GM18507 (cell line): ENCODE measurements at places on chromosomes 7 and 10.

GRCh38 chr10:23522345-23522744 is 83.5 kb downstream of the OTUD1 start:
- DNase-seq: no peak

GRCh38 chr7:33796538-33796937 is 108.8 kb upstream of the BMPER start:
- no peak for DNase-seq

GRCh38 chr7:27697861-27698430 is 35.3 kb upstream of the HIBADH start:
- DNase-seq: no peak

DNA sequence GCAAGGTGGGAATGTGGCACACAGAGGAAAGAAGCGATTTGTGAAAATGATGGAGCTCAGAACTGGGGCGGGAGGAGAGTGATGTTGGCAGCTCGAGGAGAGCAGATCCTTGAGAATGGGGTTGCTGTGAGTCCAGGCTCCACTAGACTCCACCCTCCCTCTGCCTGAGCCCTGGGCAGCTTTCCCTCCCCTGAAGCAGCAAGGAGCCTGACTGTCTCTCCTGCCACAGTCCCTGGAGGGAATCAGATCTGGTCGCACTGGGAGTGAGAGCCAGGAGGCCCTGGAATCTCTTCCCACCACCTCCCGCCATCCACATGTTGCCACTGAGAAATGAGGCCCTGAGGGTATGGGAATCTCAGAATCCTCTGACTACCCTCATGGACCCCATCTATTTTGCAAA is 362.7 kb downstream of the PLXNA4 start:
- no peak for DNase-seq

GRCh38 chr10:24255881-24256311 is 47.0 kb downstream of the KIAA1217 start:
- no peak for DNase-seq

GRCh38 chr10:71494476-71494875 is 97.8 kb downstream of the CDH23 start:
- DNase-seq: no peak

- DNase-seq: no peak
Observed at GRCh38 chr10:81655986-81656385, 219.0 kb upstream of the NRG3 start.

DNA sequence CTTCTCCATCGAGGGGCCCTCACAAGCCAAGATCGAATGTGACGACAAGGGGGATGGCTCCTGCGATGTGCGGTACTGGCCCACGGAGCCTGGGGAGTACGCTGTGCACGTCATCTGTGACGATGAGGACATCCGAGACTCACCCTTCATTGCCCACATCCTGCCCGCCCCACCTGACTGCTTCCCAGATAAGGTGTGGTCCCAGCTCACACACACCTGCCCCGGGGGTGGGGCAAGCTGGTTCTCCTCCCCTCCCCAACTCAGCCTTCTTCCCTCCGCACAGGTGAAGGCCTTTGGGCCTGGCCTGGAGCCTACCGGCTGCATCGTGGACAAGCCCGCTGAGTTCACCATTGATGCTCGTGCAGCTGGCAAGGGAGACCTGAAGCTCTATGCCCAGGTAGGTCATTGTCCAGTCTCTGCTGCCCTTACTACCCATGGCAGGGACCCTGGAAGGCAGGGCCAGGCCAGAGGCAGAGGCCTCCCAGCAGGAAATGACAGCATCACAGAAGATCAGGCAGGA is 11.0 kb downstream of the FLNC start:
- DNase-seq: no peak

GRCh38 chr7:8214244-8214824 is 47.6 kb downstream of the ICA1 start:
- no peak for DNase-seq

- DNase-seq: no peak
Observed at GRCh38 chr10:70597856-70598815, 4.4 kb downstream of the PRF1 start.

- DNase-seq: peak; percentile 2
Observed at GRCh38 chr7:112869111-112869774, 79.0 kb upstream of the TMEM168 start.

DNA sequence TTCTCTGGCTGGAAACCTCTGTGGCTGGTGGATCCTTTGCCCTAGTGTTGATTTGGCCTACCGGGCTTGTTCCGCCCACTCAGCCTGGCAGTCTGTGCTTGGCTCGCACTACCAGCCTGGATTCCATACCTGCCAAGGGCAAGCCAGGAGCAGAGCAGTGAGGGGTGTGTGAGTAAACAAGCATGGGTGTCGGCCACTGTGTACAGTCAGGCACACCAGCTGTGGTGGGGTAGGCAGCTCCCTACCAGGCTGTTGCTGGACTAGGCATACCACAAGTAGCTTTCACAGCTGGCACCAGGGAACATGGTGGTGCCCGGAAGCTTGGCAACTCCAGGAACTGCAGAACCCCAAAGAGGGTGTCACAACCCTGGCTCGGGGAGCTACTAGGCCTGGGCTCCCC is 942.9 kb upstream of the LRRN3 start:
- DNase-seq: no peak

- no peak for DNase-seq
Observed at GRCh38 chr7:104894726-104895521, 119.1 kb upstream of the KMT2E start.

- no peak for DNase-seq
Observed at GRCh38 chr10:111440501-111440900, 363.7 kb downstream of the ADRA2A start.

DNA sequence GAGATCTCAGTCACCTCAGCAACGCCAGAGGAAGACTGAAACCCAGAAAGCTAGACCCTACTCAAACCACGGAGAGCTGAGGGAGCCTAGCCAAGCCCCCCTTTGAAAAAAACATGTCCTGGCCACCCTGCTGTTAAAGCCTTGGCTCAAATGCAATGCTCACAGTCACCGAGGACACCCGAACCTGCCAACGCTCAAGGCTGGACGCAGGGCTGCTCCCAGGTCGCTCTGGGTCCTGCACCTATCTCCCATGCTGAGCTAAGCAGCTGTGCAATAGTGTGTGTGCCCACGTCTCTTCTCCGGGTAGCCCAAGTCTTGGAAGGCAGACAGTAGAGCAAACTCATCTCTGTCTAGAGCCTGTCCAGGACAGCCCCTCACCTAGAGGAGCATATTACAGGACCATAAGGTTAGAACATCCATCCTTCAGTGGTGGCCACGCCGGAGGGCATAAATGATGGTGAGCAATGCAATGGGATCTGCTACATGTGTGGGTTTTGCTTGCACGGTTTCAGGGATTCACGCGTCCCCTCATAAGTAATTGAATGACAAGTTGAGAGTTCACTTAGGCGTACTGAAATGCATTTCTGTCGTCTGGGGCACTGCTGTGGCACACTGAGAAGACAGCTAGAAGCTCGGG is 94.2 kb upstream of the DDC start:
- DNase-seq: no peak

GRCh38 chr10:47026301-47027107 is 115.3 kb downstream of the PTPN20 start:
- no peak for DNase-seq

GRCh38 chr10:660970-661596 is 28.4 kb downstream of the DIP2C start:
- DNase-seq: no peak

DNA sequence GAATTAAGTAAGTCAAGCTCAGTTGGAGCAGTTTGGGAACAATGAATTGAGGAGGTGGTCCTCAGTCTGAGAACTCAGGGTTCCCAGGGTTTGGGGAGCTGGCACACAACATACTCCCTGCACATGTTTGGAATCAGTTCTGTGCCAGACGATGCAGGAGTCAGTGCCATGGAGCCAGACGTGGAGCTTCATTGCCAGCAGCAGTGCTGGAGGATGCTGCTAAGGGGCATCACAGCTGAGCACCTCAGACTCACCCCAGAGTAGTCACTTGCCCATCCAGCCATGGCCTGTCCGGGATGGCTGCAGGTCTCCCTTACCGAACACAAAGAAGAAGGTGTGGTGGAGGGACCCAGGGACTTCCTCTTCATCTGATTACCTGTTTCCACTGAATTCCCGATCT is 7.9 kb downstream of the GIMAP5 start:
- DNase-seq: no peak

- no peak for DNase-seq
Observed at GRCh38 chr7:115007751-115008150, 85.9 kb downstream of the MDFIC start.

DNA sequence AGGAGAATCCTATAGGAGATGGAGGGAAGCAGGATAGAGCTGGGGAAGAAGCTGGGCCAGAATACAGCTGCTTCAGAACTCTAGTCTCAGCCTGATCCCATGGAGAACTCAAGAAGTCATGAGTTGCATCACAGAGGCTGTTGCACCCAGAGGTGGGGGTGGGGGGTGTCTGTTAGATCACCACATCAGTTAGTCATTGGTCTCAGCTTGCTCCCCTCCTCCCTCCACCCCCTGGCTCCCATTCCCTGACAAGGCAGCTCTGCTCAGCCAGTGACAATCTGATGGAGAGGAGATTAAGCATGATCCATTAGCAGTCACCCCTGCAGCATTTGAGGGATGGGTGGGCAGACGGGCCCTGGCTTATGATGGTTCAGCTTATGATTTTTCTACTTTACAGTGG is 58.4 kb upstream of the FGL2 start:
- no peak for DNase-seq

DNA sequence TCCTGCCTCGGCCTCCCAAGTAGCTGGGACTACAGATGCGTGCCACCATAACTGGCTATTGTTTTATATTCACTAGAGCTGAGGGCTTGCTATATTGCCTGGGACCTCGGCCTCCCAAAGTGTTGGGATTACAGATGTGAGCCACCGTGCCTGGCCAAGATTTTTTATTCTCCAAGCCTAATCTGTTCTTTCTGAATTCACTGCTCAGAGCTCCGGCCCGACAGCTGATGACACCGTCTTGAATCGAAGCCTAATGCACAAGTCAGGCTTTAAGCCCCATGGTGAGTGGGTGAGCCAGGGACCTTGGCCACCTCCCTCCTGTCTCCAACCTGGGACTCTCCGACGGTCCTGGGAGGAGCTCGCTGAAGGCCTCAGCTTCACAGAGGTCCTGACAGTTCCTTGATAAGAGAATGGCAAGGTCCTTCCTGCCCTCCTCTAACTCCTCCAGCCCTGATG is 338.9 kb downstream of the WDR37 start:
- DNase-seq: no peak

GRCh38 chr7:25770670-25771069 is 381.3 kb upstream of the NFE2L3 start:
- no peak for DNase-seq

DNA sequence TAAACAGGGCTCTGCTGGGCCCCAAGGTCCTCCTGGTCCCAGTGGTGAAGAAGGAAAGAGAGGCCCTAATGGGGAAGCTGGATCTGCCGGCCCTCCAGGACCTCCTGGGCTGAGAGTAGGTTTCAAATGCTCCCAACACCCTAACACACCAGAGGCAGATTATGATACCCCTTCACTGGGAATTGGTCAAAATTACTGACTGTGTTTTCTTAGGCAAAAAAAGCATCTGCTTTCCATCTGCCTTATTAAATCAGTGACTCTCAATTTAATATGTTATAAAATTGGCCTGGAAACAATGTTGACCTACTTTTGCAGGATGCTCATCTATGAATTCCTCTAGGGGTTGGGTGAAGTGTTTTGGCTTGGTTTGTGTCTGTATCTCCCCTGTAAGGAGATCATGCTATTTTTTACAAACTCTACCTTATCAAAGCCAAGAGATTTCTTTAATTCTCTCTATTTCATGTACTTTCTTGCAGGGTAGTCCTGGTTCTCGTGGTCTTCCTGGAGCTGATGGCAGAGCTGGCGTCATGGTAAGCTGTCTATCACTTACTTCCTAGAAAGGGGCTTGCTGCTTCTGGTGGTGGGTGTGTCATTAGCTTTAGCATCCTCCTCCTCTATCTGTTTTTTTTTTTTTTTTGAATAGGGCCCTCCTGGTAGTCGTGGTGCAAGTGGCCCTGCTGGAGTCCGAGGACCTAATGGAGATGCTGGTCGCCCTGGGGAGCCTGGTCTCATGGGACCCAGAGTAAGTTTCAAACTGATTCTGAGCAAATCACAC is 15.9 kb downstream of the COL1A2 start:
- DNase-seq: no peak

DNA sequence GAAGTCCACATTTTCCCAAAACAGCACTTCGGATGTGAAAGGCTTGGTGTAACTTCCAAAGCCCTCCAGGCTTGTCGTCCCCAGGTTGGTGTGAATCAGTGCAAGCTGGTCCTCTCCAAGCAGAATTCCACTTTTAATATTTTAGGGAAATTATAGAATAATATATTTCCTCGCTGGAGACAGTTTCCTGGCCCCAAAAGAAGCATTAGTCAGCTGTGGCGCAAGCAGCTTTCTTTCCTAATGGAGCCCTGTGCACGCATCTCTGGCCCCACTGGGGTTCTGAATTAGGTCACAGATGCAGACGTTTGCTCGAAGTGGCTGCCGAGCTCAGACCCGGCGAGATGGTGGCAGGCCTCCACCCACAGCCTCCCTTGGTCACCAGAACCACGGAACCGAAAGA is 33.3 kb upstream of the MNX1 start:
- no peak for DNase-seq

GRCh38 chr7:106285855-106286492 is 1.2 kb upstream of the NAMPT start:
- peak; percentile 50 for DNase-seq

DNA sequence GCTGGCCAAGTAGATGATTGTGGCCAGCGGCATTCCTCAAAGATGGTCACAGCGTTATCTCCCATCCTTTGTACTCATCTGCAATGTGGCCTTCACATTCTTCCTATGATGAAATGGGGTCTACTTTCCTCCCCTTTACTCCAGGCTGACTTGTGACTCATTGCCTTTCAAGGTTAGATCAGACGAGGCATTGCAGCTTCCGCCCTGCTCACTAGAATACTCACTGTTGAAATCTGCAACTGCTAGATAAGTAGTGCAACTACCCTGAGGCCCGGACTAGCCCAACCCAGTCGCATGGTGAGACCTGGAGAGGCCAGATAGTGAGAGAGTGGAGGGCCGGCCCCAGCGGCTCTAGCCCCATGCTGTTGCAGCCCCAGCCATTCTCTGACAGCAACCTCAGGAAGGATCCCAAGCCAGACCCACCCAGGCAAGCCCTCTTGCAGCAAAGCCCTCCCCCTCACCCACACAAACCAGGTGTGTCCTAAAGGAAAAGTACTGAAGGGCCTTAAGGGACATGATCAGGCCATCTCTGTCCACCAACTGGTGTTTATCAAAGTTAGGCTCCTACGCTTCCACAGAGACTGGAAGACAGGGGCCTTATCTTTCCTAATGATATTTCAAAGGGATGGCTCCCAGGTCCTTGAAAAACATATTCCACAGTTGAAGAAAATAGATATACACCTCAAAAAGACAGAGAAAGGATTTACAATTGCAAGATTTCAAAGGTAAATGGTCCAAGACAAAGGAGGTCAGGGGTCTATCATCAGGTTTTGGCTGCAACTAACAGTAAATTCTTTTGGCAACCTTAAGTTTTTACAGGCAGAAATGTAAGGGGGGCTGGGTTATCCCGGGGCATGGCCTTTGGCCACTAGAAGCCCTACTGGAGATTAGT is 107.2 kb upstream of the TRIM24 start:
- no peak for DNase-seq

- no peak for DNase-seq
Observed at GRCh38 chr10:119409906-119410305, 132.6 kb downstream of the RGS10 start.

GRCh38 chr7:121076350-121077164 is 88.0 kb downstream of the CPED1 start:
- no peak for DNase-seq

- DNase-seq: no peak
Observed at GRCh38 chr7:128919881-128920799, 9.6 kb upstream of the KCP start.
